Fibroblast of the aortic adventitia (primary cell): ENCODE measurements at places on chromosomes 6 and 20. TPM values are rescaled to one million over a fixed set of nuclear protein-coding genes. Genes with fewer than 3 reads are reported as not detected.

CBLN4 gene
- total RNA-seq: not detected in 2 replicates

PSORS1C2 gene
- not detected in 2 replicates for total RNA-seq

LY6G6F gene
- not detected in 2 replicates for total RNA-seq

C6orf15 gene
- total RNA-seq: not detected in 2 replicates

ZC3H12D gene
- 0.09 TPM in 1 of 2 replicates, not detected in the other for total RNA-seq

GRCh38 chr20:43960231-43960630 lies 45.6 kb downstream of the TOX2 start:
- DNase-seq: no peak

DNA sequence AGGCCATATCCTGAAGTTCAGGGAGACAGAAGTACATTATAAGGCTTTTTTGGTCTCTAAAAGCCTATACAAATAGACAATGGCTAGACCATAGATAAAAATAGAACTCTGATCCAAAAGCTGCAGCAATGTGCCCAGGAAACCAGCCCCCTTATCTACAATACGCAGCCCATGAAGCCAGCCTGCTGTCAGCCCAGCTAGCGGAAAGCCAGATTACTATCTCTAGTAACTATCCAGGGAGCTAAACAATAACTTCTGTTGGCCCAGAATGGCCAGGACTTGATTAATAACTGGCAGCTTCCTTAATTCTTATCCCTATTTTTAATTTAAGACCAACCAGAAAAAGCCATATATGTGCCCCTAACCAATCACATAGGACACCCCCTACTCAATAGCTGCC lies 160.4 kb upstream of the SMLR1 start:
- no peak for DNase-seq

DNA sequence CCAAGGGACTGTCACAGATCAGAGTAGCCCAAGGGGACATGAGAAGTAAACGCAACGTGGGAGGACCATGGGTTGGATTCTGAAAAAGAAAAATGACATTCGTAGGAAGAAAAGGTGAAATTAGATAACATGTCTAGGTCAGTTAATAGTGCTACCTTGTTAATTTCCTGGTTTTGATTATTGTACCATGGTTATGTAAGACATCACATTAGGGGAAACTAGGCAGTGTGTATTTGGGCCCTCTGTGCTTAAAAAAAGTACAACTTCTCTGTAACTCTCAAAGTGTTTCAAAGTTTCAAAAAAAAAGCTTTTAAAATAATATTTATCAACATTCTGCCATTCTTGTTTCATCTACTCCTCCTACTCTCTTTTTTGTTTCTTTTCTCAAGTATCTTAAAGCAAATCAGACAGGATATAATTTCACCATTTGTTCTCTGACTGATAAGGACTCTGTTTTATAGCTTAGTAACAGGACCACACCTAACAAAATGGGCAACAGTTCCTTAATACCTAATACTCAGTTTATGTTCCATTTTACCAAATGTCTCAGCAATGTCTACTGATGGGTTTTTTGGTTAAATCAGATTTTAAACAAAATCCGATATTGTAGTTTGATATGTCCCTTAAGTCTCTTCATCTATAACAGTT lies 97.1 kb upstream of the PLCB4 start:
- peak; percentile 9 for DNase-seq

GRCh38 chr6:36493319-36493718 lies 50.5 kb downstream of the KCTD20 start:
- no peak for DNase-seq

- DNase-seq: peak; percentile 34
Observed at GRCh38 chr6:12075067-12075563, 63.0 kb downstream of the HIVEP1 start.

DNA sequence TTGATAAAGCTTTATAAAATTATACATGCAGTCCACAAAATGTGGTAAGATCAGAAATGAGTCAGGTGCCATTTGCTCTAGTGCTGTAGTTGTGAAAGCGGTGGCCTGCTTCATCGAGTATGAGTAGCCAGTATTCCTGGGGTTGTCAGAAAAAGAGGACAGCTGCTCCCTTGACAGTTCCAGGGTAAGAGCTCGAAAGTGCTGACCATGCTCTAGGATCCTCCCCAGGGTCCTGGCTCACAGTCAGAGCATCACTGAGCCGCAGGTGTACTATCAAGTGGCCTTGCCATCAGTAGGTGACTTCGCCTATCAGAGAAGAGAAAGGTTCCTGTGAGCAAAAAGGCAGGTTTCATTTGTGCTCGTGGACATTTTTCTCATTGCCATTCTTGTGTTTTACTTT lies 3.6 kb downstream of the BTBD3 start:
- DNase-seq: no peak

DNA sequence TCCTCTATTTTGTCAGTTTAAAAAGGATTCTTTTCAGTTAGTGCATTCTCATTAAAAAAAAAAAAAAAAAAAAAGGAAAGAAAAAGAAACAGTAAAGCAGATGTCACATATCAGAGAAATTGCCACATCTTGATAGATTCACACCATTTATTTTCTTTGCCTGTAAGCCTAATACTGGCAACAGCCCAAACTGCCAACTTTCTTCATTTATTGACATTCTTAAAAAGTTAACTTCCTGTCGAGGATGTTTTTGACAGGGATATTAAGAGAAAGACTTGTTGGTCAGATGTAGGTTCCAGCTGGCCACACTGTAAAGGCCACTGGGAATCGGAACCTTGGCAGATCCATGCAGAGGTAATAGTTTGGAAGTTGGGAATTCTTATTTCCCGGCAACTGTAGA lies 332.6 kb downstream of the NRN1 start:
- peak; percentile 35 for DNase-seq

DNA sequence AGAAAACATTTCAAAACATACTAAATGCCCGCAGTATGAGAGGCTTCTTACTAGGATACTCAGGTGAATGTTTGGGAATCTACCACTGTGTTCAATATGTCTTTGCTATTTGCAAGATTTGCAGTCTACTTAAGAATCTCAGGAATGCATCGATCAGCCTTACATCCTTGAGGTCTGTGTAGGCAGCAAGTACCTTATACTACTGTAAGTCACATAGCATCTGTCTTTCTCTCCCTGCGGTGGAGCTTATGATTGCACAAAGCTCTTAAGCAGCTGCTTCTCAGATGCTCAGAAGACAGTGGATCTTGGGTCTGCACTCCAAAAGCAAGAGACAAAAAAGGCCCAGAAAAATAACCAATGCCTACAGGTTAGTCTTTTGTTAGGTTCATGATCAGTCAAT lies 21.4 kb downstream of the PCSK2 start:
- no peak for DNase-seq

GRCh38 chr6:31579546-31580437 lies 2.4 kb downstream of the LTB start:
- DNase-seq: no peak

DNA sequence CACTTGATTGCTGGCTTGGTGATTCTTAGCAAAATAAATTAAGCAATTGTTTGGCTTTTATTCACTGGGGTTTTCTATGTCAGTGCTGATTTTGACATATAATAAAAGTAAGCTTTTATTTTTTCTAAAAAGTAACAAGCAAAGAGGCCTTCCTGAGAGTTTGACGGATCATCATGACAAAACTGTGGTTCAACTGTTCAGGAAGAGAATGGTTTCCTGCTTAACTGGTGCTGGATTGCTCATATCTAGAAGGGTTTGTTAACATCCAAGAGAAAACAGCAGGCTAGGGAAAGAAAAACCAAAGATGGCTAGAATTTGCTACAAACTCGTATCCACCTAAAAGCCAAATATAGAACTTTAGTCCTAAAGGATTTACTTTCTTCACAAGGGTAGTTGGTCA lies 21.2 kb downstream of the SERPINB1 start:
- no peak for DNase-seq

GRCh38 chr6:40587240-40588069 lies at the start of gene LRFN2:
Gene LRFN2, minus strand, starts transcription at chr6:40587364.
- peak; percentile 48 for DNase-seq

- DNase-seq: no peak
Observed at GRCh38 chr6:31472259-31472658, 25.7 kb upstream of the MICB start.

DNA sequence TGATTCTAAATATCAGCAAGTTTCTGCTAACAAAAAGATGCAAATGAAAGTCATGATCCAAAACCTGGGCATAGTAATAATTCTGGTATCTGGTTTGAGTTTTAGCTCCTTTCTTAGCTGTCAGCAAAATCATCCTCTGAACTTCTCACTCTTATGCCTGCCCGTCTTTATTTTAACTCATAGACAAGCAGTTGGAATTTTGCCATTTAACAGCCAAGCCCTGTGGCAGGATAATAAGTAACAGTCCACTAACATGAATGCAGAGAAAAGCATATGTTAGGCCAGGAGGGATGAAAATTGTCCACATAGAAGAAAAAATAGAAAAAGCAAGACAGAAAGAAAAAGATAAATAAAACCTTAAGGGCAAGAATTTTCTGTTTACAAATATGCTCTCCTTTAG lies 170.0 kb upstream of the LAMA2 start:
- DNase-seq: no peak

- DNase-seq: no peak
Observed at GRCh38 chr20:7908905-7909304, 31.4 kb downstream of the HAO1 start.

DNA sequence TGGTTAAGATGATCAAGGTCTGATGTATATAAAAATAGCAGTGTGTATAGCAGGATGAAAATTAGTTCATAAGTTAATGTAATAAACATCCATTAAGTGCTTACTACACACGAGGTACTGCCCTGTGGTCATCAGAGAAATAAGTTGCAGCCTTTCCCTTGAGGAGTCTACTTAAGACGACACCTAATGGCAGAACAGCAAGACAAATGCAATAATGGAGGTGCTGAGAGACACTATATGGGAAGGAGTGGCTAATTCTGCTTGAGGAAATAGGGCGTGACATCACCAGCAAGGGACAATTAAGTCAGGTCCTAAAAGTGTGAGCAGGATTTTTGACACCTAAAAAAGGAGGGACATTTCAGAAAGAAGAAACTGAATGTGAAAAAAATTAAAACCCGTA lies 75.2 kb downstream of the BACH2 start:
- DNase-seq: no peak
